ENCODE measurements at places on chromosomes 7 and 10.

DNA sequence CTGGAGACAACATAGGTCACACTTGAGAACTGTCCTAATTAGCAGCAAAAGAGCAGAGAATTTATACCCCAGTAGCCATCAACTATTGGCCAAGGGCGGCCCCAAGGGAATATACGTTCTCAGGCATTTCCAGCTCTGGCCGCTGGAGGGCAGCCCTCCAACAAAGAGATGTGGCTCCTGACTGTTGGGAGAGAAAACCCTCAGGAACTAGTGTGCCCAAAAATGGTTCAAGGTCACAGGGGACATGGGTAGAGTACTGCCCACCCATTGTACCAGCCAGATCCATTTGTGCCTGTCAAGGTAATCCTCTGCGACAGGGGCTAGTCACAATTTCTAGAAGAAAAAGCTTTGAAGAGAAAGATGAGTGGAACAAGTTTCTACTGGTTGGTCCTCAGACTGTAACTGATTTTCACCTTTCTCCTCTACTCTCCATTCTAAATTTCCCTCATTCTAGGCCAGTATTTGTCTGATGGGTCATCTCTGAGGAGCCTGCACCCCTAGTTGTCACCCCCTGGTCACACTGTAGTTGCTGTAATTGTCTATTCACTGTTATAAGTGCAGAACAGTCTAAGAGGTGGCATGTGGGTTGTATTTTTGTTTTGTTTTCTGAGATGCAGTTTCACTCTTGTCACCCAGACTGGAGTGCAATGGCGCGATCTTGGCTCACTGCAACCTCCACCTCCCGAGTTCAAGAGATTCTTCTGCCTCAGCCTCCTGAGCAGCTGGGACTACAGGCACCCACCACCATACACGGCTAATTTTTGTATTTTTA lies 14.7 kb upstream of the C7orf33 start:
- DNase-seq, result peak; percentile 44

DNA sequence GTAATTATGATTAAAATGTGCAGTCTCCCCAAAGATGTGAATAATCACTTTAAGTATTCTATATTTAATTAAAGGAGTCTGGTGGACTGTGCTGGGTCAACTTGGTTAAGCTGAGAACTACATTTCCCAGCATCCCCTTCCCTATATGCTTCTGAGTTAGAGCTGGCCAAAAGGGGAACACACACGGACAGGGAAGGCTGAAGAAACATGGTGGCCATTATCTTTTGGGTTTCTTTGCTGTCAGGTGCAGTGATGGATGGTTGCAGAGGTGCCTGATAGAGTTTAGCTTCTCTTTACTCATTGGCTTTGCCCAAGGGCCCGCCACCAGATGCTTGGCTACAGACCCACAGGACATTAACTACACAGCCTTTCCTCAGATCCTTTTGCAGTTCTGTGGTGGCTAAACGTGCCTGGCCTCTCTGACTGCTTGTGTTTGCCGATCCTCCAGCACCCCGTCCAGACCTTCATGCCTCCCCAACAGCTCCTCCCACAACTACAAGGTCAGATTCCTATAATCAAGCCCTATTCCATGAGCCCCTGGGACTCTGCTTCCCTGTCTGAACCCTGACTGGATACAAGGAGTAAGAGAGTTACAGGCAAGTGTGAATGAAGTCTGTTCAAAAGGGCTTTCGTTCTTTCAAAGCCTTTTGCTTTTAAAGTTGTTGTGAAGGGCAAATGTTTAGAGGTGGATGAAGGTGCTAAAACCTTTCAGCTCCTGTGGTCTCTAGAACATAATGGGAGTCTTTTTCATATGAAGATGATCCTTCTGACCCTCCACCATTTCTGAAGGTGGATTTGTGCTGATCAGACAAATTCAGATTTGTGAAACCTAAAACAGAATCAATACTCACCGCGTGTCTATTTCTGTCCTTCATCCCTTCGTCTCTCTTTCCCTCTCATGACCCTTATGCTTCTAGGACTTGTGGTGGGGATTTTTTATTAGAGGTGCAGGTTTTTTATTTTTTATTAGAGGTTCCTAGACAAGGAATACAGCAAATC lies 21.5 kb downstream of the BUB3 start:
- no peak for DNase-seq

DNA sequence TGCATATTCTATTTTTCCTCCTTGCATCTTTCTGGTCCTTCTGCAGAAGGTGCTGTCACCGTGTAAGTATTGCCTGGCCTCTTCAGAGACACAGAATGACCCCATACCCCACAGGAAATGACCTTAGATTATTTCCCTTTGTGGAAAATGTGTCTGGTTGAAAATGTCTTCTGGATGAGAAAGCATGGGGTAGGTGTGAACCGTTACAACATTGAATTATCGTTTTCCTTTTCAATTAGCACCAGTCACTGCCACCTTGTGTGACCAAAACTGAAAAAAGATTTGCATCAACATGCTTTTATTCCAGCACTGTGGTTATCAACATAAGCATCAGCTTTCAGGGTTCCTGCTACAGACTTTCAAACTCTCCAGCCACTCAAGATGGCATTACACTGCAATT lies 58.0 kb upstream of the CELF2 start:
- DNase-seq, result no peak

- DNase-seq, result no peak
Observed at GRCh38 chr7:114916261-114916892, 5.5 kb upstream of the MDFIC start.

GRCh38 chr10:5502061-5502521 lies 2.7 kb upstream of the CALML5 start:
- no peak for DNase-seq

DNA sequence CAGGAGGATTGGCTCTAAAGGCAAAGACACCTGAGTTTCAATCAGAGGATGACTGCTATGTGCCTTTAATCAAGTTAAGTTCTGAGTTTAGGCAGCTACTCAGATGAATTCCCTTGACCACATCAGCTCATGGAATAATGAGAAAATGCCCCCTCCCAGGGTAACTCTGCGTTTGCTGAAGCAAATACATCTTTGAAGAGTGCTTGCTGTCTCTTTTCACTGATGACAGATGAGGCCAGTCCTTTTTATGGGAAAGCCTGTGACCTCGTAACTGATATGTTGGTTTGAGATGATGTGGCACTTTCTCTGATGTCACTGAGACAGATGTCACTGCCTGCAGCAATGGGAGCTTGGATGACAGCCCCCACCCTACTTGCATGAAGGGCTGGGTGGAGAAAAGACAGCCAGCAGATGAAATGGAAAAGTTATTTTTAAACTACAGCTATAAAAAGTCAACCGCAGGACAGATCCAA lies 43.7 kb upstream of the DGKI start:
- no peak for DNase-seq

DNA sequence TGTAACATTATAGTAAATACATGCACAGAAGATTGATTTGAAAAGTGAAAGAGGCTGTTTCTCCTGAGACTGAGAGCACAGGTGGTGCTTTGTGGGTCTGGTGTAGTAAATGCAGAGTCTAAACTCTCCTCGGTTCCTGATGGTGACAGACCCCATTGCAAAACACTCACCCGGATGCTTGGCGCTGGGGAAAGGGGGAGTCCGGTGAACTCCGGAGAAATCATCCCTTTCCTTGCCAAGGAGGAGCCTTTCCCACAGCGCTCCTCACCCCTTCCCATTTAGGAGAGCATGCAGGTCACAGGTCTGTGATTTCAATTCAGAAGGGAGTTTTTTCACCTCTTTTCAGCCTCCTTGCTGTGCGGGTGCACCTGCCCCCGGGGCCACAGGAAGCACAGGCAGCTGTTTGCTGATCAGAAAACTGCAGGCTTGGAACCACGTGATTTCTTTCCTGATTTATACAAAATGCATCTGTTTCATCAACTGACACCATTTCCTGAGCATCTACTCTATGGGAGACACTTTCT lies 75.6 kb upstream of the LYZL2 start:
- DNase-seq, result no peak

- no peak for DNase-seq
Observed at GRCh38 chr7:22241805-22242390, 115.1 kb downstream of the RAPGEF5 start.

DNA sequence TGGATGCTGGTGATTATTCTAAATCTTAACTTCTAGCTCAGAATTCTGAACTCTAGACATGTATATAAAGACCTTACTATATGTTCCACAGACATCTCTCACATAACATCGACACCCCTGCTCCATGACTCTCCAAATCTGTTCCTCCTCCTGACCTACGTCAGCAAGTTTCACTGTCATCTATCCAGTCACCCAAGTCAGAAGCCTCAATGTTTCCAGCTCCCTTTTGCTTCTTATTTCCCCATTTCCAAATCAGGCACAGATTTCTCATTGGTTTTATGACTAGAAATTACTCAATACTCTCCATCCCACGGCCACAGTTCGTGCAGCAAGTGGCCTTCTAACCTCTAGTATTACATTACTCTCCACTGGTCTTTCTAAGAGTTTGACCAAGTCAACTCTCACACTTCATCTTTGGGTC lies 28.5 kb downstream of the EPC1 start:
- no peak for DNase-seq

GRCh38 chr7:90412458-90413184 lies 9.4 kb downstream of the CLDN12 start:
- DNase-seq, result no peak

GRCh38 chr10:36119455-36119854 lies 477.4 kb upstream of the FZD8 start:
- no peak for DNase-seq

GRCh38 chr7:155682484-155682883 lies 38.0 kb downstream of the RBM33 start:
- DNase-seq, result no peak

DNA sequence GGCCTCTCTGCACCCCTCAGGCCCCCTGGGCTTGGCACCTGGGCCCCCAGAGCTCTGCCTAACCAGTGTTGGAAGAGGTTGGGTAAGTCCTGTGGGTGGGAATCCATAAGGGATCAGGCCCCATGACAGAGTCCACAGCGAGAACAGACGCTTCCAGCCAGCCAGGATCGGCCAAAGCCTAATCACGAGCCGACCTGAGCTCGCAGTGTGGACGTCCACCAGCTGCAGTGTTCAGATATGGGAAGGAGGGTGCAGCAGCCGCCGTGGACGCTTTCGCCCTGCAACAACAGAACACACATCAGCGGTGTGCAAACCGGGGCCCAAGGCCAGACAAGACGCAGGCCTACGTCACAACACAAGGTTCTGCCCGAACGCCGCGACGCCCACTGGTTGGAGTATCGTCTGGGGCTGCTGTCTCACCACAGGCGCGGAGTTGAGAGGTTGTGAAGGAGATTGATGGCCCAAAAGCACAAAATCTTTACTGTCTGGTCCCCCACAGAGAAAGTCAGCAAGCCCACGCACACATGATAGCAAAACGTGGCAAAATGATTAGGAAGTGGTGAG lies 102.1 kb downstream of the FOXL3 start:
- no peak for DNase-seq

GRCh38 chr10:111756217-111757061 lies 427.1 kb downstream of the GPAM start:
- peak; percentile 10 for DNase-seq

- DNase-seq, result no peak
Observed at GRCh38 chr7:80373429-80374032, 138.3 kb downstream of the GNAT3 start.

- no peak for DNase-seq
Observed at GRCh38 chr7:7257899-7258692, 75.8 kb downstream of the C1GALT1 start.

GRCh38 chr10:72483471-72483870 lies 128.8 kb upstream of the DNAJB12 start:
- DNase-seq, result no peak

DNA sequence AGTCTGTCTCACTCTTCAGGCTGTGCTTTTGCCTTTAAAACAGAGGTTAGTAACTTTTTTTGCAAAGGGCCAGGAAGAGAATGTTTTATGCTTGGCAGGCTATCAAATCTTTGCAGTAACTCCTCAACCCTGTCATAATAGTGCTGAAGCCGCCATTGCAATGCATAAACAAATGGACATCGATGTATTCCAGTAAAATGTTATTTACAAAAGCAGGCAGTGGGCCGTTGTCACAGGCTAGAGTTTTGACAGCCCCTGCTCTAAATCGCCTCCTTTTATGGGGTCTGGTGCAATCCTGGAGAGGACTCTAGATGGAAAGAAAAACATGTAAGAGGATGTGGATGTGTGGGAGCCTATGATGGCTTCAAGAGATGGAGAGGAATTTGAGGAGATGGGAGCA lies 568.3 kb downstream of the TYW1 start:
- DNase-seq, result no peak

DNA sequence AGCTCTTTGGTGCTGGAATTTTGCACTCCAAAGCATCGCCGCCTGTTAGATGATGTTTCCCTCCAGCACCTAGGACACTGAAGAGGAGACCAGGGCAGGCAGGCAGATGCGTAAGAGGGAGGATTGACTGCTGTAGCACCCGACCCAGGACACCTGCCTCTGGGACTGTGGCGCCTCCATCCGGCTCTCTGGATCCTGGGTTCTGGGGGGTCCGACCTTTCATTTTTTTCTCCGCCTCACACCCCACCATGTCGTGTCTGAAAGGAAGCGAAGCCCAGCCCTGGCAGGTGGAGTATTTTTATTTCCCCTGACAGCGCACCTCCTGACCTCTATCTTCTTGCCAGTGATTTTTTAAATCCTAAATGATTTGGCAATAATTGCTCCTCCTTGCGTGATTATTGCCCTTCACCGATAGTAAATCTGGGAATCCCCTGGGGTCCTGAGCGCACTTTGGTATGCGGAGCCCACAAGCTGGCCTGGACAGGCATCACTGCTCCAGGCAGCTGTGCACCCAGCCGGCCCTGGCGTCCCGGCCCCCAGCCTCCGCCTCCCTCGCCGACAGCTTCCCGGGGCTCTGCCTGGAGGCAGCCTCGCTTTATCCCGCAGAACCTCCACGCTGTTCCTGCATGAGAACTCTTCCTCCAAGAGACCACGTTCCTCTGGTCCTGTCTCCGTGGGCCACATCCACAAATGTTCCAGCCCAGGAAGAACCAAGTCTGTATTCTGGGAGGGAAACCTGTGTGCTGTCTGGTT lies 48.4 kb downstream of the LHPP start:
- no peak for DNase-seq

GRCh38 chr10:55509168-55509567 lies 708.1 kb upstream of the PCDH15 start:
- DNase-seq, result no peak

DNA sequence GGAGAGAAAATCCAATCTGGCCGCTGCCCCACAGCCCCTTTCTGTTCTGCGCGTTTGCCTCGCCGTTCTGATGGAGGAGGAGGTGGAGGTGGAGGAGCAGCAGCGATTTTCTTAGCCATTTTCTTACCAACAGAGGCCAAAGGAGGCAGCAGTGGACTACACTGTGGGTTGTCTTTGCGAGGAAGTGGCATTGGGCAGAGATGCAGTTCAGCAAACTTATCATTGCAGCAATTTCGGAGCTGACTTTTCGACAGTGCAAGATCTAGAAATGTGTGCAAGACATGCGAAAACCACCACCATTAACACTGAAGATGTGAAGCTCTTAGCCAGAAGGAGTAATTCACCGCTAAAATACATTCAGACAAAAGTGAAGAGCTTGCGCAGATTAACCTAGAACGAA lies 1.9 kb upstream of the ARL4A start:
- peak; percentile 25 for DNase-seq

DNA sequence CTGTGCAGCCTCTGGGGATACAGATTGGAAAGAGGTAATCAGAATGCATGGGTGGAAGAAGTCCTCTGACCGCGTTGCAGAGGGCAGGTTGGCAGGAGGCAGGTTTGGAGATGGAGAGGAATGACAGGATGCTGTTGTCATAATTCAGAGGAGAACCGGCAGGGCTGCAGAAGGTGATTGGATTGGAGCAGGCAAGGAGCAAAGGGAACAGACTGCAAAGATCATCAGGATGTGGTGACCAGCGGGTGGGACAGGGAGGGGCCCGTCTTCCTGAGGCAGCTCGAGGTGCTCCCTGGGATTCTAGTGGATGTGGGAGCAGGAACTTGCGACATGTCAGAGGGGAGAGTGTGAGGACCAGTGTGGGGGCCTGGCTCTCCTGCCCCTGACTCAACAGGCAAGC lies 78.5 kb upstream of the PPIF start:
- no peak for DNase-seq
